ENCODE measurements at places on chromosomes 1 and 21.

DNA sequence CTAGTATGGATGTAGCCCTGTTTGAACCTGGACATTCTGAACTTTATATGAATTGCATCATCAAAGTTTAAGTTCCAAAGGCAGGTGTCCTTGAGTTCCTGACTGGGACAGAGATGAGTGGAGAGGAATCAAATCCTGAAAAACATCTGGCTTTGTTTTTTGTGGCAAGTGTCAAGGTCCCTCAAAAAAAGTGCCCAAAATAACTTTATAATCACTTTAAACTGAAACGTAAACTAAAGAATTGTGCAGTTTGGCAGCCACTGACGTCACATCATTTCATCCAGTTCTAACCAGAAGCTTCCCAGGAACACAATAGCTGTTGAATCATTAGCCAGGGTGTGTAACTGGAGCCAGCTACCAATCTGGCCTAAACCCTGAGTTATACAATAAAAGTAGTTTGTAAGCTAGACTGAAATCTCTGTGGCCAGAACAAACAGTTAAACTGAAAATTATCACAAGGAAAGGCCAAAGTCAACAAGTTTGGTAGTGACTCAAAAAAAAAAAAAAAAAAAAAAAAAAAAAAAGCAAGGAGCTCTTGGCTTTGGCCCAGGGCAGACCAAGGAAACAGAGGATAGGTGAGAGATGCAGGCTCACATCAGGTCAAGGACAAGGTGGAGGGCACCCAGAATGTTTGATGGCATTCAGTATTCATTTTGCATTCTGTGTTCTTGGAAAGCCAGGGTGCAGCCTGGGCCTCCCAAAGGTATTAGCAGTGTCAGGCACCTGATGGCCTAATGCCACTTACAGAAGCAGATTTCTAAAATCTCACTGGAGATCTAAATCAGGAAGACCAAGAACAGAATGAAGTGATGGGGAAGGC is 74.3 kb downstream of the TNFSF18 start:
- no peak for DNase-seq

DNA sequence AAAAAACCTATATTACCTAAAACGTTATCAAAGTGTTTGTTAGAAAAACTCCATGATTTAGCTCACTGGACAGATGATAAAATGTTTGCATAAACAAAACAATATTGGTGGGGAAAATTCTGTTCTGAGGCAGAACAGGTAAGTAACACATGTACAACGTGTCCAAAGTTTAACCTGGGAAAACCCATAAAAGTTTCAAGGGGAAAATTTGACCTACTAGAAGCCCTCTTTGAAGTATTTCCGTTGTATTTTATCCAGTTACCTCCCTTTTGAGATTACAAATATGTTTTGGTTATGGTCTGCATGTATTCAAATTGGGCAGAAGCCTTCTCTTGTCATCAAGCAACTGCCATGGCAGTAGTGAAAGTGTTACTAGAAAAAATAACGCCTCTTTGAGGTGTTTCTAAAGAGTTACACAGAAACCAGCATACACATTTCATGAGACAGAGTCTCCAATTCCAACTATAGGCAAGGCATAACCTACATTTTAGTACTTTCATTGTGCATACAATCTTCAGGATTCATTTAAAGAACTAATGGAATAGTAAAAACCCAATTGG is 58.0 kb upstream of the PDC start:
- no peak for DNase-seq

- no peak for DNase-seq
These were observed 162.4 kb upstream of the POU3F1 start for GRCh38 chr1:38208716-38209632.

DNA sequence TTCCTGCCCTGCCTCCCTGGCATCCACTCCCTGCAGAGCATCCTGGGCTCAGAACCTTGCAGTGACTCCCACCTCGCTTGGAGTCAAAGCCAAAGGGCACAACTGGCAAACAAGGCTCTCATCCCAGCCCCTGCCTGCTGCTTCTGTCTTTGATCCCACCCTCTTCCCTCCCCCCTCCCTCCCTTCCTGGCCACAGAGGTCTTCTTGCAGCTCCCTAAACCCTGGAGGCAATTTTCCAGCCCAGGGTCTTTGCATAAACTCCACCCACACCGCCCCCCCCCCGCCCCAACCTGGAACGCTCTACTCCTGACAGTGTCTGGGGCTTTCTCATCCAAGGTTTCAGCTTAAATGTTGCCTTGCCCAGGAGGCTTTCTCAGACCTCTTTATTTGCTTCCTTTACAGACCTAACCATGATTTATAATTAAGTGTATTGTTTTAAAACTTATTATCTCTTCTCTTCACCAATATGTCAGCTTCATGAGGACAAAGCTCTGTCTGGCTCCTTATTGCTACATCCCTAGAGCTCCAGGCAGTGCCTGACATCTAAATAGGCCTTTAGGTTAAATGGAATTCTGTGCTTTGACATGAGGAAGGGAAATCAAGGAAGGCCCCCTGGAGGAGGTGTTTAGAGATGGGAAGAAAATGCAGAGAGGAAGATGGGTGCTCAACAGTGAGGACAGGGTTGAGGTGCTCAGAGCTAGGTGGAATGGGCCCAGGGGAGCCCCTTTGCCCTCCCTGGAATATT is 37.7 kb upstream of the PADI1 start:
- DNase-seq, result no peak

GRCh38 chr1:116309090-116309870 is 63.8 kb upstream of the ATP1A1 start:
- DNase-seq, result no peak

GRCh38 chr1:116585886-116586285 is 15.1 kb upstream of the CD58 start:
- DNase-seq, result no peak

DNA sequence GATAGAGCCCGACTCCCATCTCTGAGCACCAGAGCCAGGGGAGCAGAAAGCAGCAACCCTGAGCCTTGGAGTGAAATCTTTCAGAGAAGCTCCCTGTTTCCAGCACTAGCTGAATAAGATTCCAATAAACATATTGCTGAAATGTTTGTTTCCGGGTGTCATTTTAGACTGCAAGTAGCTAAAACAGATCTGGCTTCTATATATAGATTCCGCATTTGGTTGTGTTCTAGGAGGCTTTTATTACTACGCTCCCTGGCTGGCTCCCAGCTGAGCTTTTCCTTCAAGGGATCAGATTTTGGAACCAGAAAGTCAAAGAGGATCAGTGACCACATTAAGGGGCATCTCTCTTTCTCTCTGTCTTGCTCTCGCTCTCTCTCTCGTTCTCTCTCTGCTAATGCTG is 88.2 kb downstream of the PAPPA2 start:
- DNase-seq, result no peak

GRCh38 chr1:209190591-209191261 is 392.8 kb upstream of the CAMK1G start:
- DNase-seq, result no peak

- DNase-seq, result no peak
These were observed 40.6 kb downstream of the AKNAD1 start for GRCh38 chr1:108816049-108816893.

DNA sequence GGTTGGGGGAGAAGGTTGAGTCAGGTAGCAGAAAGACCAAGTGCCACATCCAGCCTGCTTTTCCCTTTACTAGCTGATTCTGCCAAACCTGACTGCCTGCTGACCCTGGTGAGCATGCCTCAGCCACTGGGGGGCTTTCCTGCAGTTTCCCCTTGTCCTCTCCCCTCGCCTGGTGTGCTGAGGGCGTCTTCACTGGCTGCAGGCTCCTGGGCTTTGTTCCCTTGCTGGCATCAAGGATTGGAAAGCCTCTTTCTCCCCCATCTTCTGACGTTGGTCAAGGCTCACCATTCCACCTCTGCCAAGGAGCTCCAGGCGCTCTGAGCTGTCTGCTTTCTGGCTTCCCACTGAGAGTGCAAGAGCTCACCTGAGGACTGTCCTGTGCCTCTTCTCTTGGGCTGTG is 28.4 kb downstream of the MAN1C1 start:
- DNase-seq, result no peak

DNA sequence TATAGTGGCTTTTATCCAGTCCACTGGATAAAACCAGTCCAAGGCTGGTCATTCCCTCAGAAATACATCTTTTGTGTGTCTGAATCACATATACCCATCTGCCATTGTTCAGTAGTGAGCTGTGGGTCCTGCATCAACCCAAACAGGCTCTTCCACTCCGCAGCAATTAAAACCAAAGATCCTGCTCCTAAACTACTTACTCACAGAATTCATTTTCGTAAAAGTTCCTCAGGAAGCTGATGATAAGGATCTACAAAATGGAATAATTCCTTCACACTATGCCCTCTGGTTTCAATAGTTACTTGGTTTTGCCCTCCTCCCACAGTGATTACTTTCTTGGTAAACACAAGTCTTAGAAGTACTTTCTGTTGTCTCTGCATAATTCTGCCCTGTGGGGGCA is 5.1 kb upstream of the MFSD2A start:
- no peak for DNase-seq

DNA sequence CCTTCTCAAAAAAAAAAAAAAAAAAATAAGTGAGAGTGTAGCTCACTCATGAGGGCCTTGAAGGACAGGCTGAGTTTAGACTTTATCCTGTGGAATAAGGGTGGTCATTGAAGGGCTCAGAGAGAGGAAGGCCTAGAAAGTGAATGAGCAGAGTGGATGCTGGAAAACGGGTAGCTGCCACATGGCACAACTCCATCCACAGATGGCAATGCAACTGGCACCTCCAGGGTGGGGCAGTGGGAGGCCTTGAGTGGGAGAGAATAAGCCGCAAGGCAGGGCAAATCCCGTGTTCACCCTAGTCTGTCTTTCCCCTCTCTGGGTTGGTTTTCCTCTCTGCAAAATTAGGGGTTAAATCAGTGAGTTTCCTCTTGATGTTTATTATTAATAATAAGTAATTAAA is 3.1 kb downstream of the TNNI1 start:
- DNase-seq, result no peak

- no peak for DNase-seq
These were observed 139.6 kb downstream of the BRINP2 start for GRCh38 chr1:177310326-177310725.

- no peak for DNase-seq
These were observed 15.0 kb downstream of the DHCR24 start for GRCh38 chr1:54872036-54872331.

GRCh38 chr1:116553386-116554115 is 17.3 kb downstream of the CD58 start:
- DNase-seq, result no peak

- no peak for DNase-seq
These were observed 128.3 kb downstream of the TMEM53 start for GRCh38 chr1:44545961-44546360.
